ENCODE measurements at places on chromosomes 2 and 18. TPM values are rescaled to one million over a fixed set of nuclear protein-coding genes. Genes with fewer than 3 reads are reported as not detected.

Gene IL1RL2
- total RNA-seq = 3.1 TPM

Gene CD28
- total RNA-seq = 1.6 TPM

Gene REG1A
- total RNA-seq = 0.58 TPM

Gene DUSP2
- 1.0 TPM for total RNA-seq

Gene SERPINB3
- not detected for total RNA-seq

Gene ALK
- not detected for total RNA-seq

Gene UPP2
- total RNA-seq = 36.4 TPM

Gene ONECUT2
- total RNA-seq = 18.2 TPM

Gene GLI2
- 0.49 TPM for total RNA-seq

DNA sequence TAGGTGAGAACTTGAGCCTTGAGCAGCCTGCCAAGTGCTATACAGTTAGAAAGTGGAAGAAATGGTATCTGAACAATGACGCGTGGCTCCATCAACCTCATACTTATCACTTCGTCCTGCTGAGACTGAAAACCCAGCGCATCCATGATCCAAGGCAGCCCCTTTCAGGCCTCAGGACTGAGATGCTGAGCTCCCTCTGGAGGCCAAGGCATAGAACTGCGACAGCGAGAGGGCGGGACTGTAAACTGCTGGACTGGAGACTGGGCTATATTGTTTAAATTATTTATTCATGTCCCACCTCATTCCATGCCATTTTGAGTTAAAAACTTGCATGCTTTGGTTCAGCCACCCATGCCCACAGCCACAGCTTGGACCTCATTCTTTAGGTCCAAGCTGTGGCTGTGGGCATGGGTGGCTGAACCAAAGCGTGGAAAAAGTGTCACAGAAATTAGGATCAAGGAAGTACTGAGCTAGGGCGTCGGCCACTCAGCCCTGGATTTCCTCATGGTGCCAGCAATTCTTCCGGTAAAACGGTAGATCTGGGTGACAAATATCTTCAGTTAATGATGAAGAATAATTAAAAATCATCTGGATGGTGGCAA lies 195.5 kb downstream of the L3MBTL4 start:
- no peak overlapping the region for H3K4me3 ChIP-seq
- no peak for DNase-seq
- H3K36me3 ChIP-seq = no peaks in the 10 kb centered on the region
- H3K4me1 ChIP-seq = no peaks in the 10 kb centered on the region

GRCh38 chr2:25293145-25293544 lies 48.6 kb downstream of the DNMT3A start:
- no peaks in the 10 kb centered on the region for H3K27me3 ChIP-seq
- H3K27ac ChIP-seq = no peak overlapping the region
- DNase-seq = no peak
- no peak overlapping the region for H3K4me3 ChIP-seq
- no peaks in the 10 kb centered on the region for H3K36me3 ChIP-seq

DNA sequence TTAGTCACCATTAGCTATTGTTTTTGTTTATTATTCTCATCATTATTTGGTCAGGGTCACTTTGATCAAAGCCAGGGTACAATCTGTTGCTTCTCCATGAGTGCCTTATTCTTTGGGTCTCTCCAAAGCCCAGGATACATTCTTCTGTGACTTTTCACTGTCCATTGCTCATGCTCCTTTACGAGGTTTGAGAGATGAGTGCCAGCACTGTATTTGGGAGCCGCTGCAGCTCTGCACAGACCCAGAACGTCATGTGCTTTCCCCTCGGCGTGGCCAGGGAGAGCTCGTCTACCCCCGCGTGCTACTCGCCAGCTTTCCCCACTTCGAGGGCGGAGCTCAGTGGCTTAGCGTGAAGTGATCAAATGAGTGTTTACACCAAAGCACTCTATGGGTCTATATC lies 123.7 kb downstream of the COL6A3 start:
- no peaks in the 10 kb centered on the region for H3K27me3 ChIP-seq
- DNase-seq = no peak
- peaks cover 7% of the 10 kb centered on the region for H3K4me1 ChIP-seq
- no peak overlapping the region for H3K27ac ChIP-seq
- H3K4me3 ChIP-seq = no peak overlapping the region
- H3K36me3 ChIP-seq = no peaks in the 10 kb centered on the region

DNA sequence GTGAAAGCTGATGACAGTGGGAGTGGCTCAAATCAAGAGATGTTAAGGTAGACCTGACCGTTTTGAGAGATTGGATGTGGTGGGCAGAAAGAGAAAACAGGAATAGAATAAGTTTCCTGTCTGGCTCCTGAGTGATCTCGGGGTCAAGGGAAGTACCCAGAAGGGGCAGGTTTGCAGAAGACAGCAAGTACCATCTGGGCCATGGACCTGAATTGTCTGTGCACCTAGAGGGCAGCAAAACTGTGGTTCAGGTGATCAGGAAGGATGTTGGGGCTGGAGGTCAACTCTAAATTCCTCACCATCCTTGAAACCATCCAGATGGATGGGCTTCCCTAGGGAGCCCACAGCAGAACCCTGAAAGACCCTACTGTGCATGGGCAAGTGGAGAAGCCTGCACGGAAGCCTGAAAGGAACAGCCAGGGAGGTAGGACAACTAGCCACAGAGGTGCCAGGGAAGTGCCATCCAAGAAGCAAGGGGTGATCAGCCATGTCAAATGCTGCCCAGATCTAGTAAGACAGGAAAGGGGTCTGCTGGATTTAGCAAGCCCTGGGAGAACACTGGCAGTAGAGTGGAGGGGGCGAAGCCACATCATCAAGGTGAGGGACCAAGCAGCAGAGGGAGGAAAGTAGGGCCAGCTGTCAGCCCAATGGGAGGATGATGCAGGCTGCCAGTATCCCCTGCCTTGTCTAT lies 8.0 kb downstream of the TEX261 start:
- H3K4me3 ChIP-seq = no peak overlapping the region
- H3K4me1 ChIP-seq = no peaks in the 10 kb centered on the region
- no peaks in the 10 kb centered on the region for H3K27me3 ChIP-seq

DNA sequence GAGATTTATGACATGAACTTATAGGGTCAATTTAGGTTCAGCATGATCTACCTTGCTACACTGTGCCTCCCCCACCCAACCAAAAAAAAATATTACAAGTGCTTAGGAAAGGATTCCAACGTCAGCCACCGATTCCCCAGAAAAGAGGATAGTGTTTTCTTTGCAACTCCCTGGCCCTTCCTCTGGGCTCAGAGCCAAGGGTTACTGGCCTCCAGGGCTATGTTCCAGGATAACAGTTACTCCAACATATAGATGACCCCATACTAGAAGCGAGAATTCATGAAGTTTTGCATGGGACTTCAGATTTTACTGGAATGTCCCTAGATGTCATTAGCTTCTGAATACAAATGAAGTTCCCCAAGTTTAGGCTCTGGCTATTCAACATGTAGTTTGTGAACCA lies 172.1 kb downstream of the UPP2 start:
- no peak for DNase-seq
- H3K4me3 ChIP-seq = no peak overlapping the region
- H3K27ac ChIP-seq = no peak overlapping the region
- H3K36me3 ChIP-seq = no peaks in the 10 kb centered on the region

DNA sequence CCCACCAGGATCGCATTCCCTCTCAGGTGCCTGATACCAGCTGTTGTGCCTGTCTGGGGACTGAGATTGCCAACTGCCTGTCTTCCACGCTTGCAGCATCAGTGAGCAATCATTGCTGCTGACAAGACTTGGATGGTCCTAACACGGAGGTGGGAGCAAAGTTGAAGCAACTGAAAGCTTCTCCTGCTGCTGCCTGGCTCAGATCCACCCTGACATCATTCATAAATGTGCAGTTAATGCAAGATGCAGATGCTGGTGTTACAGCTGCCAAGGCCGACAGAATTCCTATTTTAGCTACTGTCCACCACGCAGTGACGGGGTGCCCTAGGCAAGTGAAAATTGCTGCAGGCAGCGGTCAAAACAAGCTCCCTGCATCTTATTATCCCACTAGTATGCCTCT lies 131.4 kb downstream of the VWC2L start:
- H3K27me3 ChIP-seq = no peaks in the 10 kb centered on the region
- no peak overlapping the region for H3K4me3 ChIP-seq
- no peak overlapping the region for H3K27ac ChIP-seq
- no peak for DNase-seq
- no peaks in the 10 kb centered on the region for H3K36me3 ChIP-seq
- H3K4me1 ChIP-seq = no peaks in the 10 kb centered on the region

- no peak overlapping the region for H3K4me3 ChIP-seq
- H3K4me1 ChIP-seq = no peaks in the 10 kb centered on the region
- no peaks in the 10 kb centered on the region for H3K36me3 ChIP-seq
- H3K27ac ChIP-seq = no peak overlapping the region
- DNase-seq = no peak
Observed at GRCh38 chr2:32772638-32773447, 145.0 kb downstream of the TTC27 start.

DNA sequence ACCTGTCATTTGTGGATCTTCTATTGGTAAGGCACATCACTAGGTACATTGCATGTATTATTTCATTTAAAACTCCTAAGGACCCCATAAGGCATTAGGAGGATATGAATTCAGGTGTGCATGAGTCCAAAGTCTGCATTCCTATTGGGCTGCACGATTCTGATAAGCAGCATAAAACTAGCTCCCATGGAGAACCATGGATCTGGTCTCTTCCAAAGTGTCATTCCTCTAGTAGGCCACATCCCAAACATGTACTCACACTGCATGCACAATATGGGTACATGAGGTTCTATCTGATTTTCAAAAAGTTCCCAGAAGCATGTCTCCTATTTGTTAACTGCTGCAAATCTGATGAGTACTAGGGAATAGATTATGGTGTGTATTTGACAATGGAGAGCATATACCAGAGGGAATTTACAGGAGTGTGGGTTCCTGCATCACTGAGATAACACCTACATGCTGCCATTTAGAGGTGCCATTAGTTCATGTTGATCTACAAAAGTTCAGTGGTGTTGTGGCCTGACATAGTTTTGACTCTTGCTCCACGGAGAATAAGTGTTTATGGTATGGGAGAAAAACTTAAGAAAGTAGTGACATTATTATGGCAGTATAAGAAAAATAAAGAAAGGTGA lies 11.3 kb downstream of the CYTIP start:
- H3K36me3 ChIP-seq = no peaks in the 10 kb centered on the region
- H3K4me1 ChIP-seq = no peaks in the 10 kb centered on the region
- no peak overlapping the region for H3K27ac ChIP-seq

DNA sequence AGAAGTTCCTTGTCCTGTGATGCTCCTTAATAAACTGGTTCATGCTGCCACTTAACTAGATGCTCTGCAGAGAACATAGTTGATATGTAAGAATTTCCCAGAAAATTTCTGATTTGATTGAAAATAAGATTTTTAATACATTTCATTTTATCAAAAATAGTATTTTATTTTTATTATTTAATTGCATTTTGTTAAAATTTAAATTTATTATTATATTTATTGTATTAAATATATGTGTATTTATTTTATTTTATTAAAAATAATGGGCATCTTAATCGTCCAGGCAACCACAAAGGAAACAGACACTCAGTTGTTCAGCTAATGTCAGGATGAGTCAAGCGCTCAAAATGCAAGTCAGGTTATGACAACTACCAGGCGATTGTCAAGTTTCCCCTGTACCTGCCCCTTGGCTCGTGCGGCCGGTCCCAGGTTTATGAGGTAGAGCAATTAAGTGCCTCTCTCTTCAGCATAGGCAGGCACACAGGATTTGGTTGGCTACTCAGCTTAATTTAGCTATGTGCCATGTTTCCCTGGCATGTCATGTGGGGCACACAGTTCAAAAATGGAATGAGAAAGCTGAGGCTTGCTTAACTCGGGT lies 361.2 kb downstream of the RND3 start:
- no peaks in the 10 kb centered on the region for H3K36me3 ChIP-seq
- H3K4me1 ChIP-seq = no peaks in the 10 kb centered on the region
- no peak for DNase-seq
- no peaks in the 10 kb centered on the region for H3K27me3 ChIP-seq
- peak overlapping the region; percentile 35 for H3K27ac ChIP-seq

DNA sequence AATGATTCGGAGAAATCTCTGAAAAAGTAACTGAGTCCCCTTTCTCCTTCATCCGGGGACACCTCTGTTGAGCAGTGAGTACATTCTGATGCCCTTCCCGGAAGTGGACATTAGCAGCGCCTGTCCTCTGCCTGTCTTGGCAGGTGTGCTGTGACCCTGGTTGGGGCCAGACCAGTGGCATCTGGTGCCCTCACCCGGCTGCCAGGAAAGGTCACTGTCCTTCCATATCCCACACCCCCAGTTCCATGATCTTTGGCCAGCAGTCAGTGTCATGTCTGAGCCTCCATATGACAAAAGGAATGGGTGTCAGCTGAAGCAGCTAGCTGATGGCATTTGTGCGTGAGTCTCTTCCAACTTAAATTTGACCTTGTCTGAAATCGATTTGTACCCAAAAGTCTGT lies 128.1 kb downstream of the NCK2 start:
- no peak overlapping the region for H3K27ac ChIP-seq
- no peaks in the 10 kb centered on the region for H3K27me3 ChIP-seq
- no peaks in the 10 kb centered on the region for H3K36me3 ChIP-seq
- DNase-seq = peak; percentile 77
- H3K4me1 ChIP-seq = peaks cover 8% of the 10 kb centered on the region

GRCh38 chr2:143158098-143158497 lies 28.9 kb downstream of the ARHGAP15 start:
- H3K4me1 ChIP-seq = peaks cover 7% of the 10 kb centered on the region
- DNase-seq = no peak
- no peaks in the 10 kb centered on the region for H3K27me3 ChIP-seq
- H3K4me3 ChIP-seq = no peak overlapping the region

- H3K36me3 ChIP-seq = no peaks in the 10 kb centered on the region
- no peak for DNase-seq
- no peak overlapping the region for H3K27ac ChIP-seq
- H3K4me3 ChIP-seq = no peak overlapping the region
- H3K4me1 ChIP-seq = no peaks in the 10 kb centered on the region
- no peaks in the 10 kb centered on the region for H3K27me3 ChIP-seq
Observed at GRCh38 chr2:203759690-203760365, 53.4 kb downstream of the CD28 start.

- no peak for DNase-seq
- no peak overlapping the region for H3K4me3 ChIP-seq
- no peaks in the 10 kb centered on the region for H3K4me1 ChIP-seq
- no peak overlapping the region for H3K27ac ChIP-seq
Observed at GRCh38 chr2:71827524-71827901, 320.1 kb downstream of the CYP26B1 start.

DNA sequence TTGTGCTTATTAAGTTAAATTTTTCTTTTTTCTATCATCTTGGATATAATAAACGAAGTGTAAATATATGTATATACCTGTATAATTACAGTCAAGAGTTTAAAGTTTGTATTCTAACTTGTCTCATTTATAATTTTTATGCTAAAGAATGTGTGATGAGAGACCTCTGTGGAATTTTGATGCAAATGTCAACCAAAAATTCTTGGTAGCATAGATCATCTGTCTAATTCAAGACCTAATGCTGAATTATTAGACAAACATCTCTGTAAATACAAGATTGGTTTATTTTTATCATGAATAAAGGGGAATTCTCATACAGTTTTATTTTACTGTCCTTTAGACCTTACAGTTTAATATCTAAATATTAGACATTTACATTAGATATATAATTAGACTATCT lies 149.2 kb upstream of the VWC2L start:
- no peaks in the 10 kb centered on the region for H3K27me3 ChIP-seq
- no peak for DNase-seq
- H3K4me3 ChIP-seq = no peak overlapping the region
- no peak overlapping the region for H3K27ac ChIP-seq
- no peaks in the 10 kb centered on the region for H3K4me1 ChIP-seq

All from right lobe of liver (tissue), 6 donors.